CD4-positive, alpha-beta memory T cell (primary cell): ENCODE measurements at places on chromosomes 11 and 22. TPM values are rescaled to one million over a fixed set of nuclear protein-coding genes. Genes with fewer than 3 reads are reported as not detected.

WNT7B gene
- not detected for polyA plus RNA-seq

DNA sequence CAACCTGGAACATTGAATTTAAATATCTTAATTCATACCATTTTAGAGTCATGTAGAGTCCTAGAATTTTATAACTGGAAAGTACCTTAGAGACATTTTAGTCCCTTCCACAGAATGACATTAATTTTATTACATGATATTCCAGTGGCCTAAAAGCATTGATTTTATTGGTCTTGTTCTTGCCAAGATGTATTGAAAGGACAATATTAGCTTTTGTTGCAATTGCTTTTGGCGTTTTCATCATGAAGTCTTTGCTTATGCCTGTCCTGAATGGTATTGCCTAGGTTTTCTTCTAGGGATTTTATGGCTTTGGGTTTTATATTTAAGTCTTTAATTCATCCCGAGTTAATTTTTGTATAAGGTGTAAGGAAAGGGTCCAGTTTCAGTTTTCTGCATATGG, 29.0 kb downstream of the OR51F1 start:
- DNase-seq = no peak

DNA sequence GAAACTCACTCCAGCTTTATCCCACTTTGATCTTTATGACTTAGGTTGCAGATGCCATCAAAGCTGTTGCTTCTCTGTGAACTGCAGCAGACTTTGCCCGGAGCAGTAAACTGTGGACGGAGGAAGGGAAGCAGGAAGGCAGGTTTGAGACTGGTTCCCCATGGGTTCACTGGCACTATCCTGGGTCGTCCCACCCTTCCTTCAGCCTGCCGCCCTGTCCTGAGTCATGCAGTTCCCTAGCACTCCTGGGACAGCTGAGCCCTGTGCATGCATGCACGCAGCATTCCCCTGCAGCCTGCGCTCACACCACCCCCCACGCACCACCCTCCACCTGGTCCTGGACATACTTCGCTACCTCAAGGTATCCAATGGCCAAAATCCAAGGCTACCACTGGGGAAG, 23.5 kb upstream of the P2RY2 start:
- DNase-seq = no peak

- DNase-seq = no peak
These were observed 147.9 kb upstream of the LUZP2 start for GRCh38 chr11:24348908-24349307.

GRCh38 chr11:56876621-56877275, 112.0 kb upstream of the OR5AK2 start:
- no peak for DNase-seq

GRCh38 chr11:126313826-126314225, 10.0 kb downstream of the DCPS start:
- no peak for DNase-seq

SHANK2 gene
- polyA plus RNA-seq = not detected
